Activated T-cell treated with anti-CD3 and anti-CD28 coated beads, Interleukin-2, amount 50 U/mL, for 72 hours (primary cell): ENCODE measurements at places on chromosomes 1 and 21. TPM values are rescaled to one million over a fixed set of nuclear protein-coding genes. Genes with fewer than 3 reads are reported as not detected.

Gene STK40
- 56.1 TPM for total RNA-seq

Gene LTN1
- total RNA-seq, result 25.9 TPM

- H3K4me1 ChIP-seq, result no peaks in the 10 kb centered on the region
- H3K27ac ChIP-seq, result no peak overlapping the region
- H3K36me3 ChIP-seq, result no peaks in the 10 kb centered on the region
Measured at GRCh38 chr1:202268817-202269216, 72.9 kb downstream of the UBE2T start.

Gene CADM3
- not detected for total RNA-seq

Gene BARHL2
- total RNA-seq, result not detected

DNA sequence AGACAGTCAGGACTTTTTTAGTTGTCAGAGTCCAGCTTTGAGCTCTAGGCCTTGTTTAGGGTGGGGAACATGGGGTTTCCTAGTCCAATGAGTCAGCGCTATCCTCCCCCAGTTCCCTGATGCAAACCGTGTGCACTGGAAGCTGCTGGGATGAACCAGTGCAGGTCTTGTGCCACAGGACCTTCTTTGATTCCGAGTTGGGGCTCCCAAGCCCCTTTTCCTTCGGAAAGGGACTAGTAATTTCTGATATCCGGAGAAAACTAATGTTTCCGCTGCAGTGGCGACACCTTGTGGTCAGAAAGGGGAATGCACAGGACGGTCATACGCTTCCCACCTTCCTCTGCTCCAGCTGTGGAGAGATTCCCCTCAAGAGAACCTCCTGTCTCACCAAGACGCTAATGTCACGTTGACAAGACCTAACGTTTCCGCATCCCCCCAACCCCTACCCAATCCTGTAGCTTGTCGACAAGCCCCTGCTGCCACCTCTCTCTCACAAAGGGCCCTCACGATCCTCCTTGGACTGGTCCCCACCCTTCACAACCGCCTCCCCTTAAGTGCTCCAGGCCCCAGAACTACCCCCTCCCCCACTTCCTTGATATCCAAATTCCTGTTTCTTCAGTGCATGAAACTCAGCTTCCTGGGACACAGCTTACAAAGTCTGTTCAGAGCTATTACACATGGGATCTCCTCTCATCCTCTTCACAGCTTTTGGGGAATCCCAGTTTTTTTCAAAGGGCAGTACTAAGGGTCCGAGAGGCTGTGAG lies 30.9 kb downstream of the GPA33 start:
- H3K4me3 ChIP-seq, result no peak overlapping the region
- H3K27ac ChIP-seq, result no peak overlapping the region
- no peaks in the 10 kb centered on the region for H3K27me3 ChIP-seq
- peaks cover 12% of the 10 kb centered on the region for H3K4me1 ChIP-seq

DNA sequence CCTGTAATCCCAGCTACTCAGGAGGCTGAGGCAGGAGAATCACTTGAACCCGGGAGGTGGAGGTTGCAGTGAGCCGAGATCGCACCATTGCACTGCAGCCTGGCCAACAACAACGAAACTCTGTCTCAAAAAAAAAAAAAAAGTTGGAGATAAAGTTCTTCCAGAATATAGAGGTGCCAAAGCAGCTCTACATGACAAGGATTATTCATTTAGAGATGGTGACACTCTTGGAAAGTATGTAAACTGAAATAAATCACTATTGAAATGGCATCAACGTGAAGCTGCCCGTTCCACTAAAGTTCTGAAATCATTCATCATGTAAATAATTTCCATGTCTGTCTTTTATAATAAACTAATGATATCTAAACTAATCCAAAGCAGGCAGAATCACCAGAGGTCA lies 14.9 kb downstream of the EIF4G3 start:
- H3K27ac ChIP-seq, result no peak overlapping the region
- peaks cover 22% of the 10 kb centered on the region for H3K36me3 ChIP-seq
- no peak overlapping the region for H3K4me3 ChIP-seq
- no peak for DNase-seq
- H3K27me3 ChIP-seq, result no peaks in the 10 kb centered on the region

DNA sequence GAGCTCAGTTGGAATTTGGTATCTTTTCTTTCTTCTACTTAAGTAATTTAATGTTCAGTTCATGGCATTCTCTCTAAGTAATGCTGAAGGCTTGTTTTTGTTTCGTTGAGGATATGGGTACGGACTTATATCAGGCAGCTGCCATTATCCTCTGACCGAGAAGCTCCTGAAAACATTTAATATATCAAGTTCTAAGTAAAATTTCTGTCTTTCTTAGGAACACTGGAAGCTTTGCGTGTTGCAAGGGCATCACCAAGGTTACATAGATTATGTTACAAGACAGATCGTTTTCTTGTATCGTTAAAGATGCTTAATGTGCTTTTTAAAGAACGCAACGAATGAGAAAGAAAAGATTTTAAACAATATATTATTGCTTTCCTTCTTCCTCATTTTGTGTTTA lies 1.0 kb upstream of the GALNT2 start:
- no peak for DNase-seq
- peaks cover 7% of the 10 kb centered on the region for H3K36me3 ChIP-seq
- H3K27ac ChIP-seq, result peak overlapping the region; percentile 70

GRCh38 chr1:50620680-50621329 lies 197.6 kb upstream of the DMRTA2 start:
- H3K4me1 ChIP-seq, result no peaks in the 10 kb centered on the region
- no peak for DNase-seq
- H3K27ac ChIP-seq, result no peak overlapping the region
- H3K4me3 ChIP-seq, result no peak overlapping the region

DNA sequence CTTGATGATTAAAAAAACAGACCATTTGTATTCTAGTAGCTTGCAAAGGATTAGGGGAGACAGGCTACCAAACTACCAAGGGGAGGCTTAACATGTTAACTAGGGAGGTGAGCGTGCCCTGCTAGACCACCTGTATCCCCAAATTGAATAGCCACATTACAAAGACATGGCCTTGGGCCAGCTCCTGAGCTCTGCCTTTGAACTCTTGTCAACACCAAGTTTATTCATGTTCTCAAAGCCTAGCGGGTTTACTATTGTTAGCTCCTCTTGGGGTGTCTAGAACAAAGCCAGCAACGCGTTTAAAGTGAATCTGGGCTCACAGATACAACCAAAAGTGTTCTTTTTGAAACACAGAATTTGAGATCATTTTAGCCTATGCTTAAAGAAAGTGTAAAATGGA lies 36.3 kb downstream of the SMYD2 start:
- no peak for DNase-seq
- H3K27me3 ChIP-seq, result no peaks in the 10 kb centered on the region
- peaks cover 16% of the 10 kb centered on the region for H3K4me1 ChIP-seq
- peaks cover 2% of the 10 kb centered on the region for H3K36me3 ChIP-seq
- no peak overlapping the region for H3K4me3 ChIP-seq
- H3K27ac ChIP-seq, result no peak overlapping the region

GRCh38 chr1:153649863-153650235 lies 8.7 kb upstream of the SNAPIN start:
- H3K27me3 ChIP-seq, result no peaks in the 10 kb centered on the region
- H3K27ac ChIP-seq, result peak overlapping the region; percentile 63
- H3K36me3 ChIP-seq, result peaks cover 5% of the 10 kb centered on the region
- no peak overlapping the region for H3K4me3 ChIP-seq
- peaks cover 48% of the 10 kb centered on the region for H3K4me1 ChIP-seq

DNA sequence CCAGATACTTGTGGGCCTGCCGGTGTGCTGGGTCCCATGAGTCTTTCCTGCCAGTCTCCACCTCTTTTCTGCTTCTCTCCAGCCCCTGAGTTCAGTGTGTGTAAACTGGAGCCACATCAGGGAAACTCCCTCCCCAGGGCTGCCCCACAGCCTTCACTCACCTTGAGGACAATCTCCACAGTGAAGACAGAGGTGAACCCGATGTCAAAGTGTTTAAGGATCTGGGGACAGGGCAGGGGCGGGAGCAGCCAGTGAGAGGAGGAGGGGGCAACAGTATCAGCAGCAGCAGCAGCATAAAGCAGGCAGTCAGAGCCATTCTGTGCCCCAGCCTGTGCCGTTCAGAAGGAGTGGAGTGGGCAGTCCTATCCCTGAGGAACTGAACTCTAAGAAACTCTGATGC lies 43.2 kb downstream of the CACNA1S start:
- no peak overlapping the region for H3K4me3 ChIP-seq
- no peaks in the 10 kb centered on the region for H3K36me3 ChIP-seq
- no peak overlapping the region for H3K27ac ChIP-seq
- no peaks in the 10 kb centered on the region for H3K4me1 ChIP-seq
- DNase-seq, result no peak

Gene RGS13
- not detected for total RNA-seq

DNA sequence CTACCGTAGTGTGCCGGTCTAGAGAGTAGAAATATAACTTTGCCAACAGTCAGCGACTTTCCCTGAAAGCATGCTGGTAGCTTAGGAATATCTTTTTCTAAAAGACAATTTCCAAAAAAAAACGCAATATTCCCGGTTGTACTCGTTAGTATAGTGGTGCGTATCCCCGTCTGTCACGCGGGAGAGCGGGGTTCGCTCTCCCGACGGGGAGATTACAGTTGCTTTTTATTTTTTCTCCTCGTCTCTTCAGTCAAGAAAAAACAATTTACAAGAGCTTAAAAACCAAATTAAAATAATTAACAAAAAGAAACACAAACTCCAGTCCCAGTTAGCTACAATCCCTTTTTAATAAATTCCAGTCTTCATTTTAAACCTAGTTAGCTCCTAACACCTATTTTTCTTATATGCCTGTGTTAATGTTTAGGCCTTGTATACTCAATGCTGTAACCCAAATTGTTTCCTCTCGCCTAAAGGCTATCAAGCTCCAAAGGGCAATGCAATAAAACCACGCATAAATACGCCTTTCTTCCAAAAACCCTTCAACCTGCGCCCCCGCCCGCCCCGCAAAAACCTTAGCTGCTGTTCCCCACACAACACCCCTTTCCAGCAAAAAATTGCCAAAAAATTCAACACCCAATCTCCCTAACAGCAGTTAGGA lies 7.8 kb downstream of the HSPA6 start:
- no peak for DNase-seq
- H3K4me1 ChIP-seq, result peaks cover 23% of the 10 kb centered on the region
- no peaks in the 10 kb centered on the region for H3K36me3 ChIP-seq
- H3K27me3 ChIP-seq, result no peaks in the 10 kb centered on the region

DNA sequence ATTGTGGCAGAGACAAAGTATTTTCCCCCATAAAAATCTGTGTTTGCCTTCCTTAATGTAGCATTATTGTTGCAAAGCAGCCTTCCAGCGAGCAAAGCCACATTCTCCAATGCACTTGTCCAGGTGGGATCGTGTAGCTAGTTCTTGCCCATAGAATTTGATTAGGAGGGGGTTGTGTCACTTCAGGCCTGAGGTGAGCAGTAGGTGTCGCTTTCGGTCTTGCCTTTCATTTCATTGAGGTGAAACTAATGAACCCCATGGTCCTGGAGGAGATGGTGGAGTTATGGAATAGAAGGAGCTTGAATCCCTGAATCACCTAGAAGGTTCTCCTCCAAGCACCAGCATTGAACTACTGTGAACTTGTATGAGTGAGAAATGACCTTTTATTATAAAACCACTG lies 318.9 kb upstream of the PBX1 start:
- no peaks in the 10 kb centered on the region for H3K4me1 ChIP-seq
- H3K36me3 ChIP-seq, result no peaks in the 10 kb centered on the region
- no peak overlapping the region for H3K4me3 ChIP-seq
- no peak for DNase-seq
- H3K27me3 ChIP-seq, result no peaks in the 10 kb centered on the region

DNA sequence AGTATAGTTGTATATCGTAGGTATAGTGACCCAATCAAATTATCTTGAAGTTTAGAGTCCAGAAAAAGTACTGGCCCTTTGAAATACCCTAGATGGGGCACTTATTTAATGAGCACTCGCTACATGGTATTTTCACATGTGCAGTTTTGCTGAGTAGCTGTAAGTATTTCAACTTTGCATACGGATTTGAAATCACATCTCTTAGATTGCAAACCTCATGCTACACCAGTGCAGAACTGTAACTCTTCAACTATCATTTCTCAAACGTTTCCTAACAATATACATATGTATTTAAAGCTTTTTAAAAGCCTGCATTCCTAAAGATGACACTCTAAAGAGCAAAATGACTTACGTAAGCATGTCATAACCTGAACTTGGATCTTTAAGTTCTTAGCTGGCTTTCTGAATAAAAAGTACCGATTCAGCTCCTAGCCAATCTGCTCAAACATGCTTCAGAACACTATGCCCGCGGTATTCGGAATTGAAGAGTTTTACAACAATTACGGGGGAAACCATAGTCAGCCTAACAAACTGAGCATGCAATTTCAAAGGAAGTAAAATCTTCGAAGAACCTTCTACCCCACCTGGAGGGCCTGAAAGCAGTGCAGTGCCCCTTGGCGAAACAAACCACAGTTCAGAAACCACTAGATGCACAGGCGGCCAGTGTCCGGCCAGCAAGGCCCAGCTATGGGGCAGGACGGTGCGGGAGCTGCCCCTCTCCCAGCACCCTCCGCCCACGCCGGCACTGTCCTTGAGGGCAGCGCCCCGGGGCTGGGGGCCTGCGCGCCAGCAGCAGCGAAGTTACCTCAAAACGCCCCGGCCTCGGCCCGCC lies 863 bp downstream of the FH start:
- H3K27me3 ChIP-seq, result peaks cover 22% of the 10 kb centered on the region
- H3K4me1 ChIP-seq, result peaks cover 19% of the 10 kb centered on the region
- H3K27ac ChIP-seq, result peak overlapping the region; percentile 78
- peaks cover 7% of the 10 kb centered on the region for H3K36me3 ChIP-seq
- peak; percentile 42 for DNase-seq

DNA sequence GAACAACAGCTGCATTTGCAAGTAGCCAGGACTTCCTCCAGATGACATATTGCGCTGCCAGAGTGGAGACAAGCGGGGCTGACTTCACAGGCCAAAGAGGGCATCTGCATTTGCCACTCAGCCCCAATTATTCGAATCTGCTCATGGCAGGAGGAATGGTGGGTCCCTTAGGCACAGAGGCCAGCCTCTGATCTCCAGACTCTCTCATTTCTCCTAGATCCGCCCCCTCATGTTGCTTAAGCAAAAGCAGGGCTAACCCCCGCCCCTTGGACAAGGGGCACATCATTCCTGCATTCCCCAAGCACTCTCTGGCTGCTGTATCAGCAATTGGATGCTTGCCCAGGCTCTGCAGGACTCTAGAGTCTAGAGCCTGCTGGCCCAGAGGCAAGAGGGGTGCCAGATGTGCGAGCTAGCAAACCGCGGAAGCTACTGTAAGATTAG lies 262.4 kb downstream of the ST6GALNAC3 start:
- no peaks in the 10 kb centered on the region for H3K36me3 ChIP-seq
- no peak overlapping the region for H3K4me3 ChIP-seq
- peaks cover 6% of the 10 kb centered on the region for H3K4me1 ChIP-seq

Gene AMPD1
- total RNA-seq, result not detected

Gene KISS1
- total RNA-seq, result not detected
